ENCODE measurements at places on chromosomes 2 and 18. TPM values are rescaled to one million over a fixed set of nuclear protein-coding genes. Genes with fewer than 3 reads are reported as not detected.

The EXOC6B gene
- total RNA-seq: 19.2 TPM

The CD226 gene
- total RNA-seq: 0.53 TPM

The CD8B gene
- 0.67 TPM for total RNA-seq

The CELF4 gene
- total RNA-seq: 2.2 TPM

The LCT gene
- not detected for total RNA-seq

The FSHR gene
- total RNA-seq: not detected

The CNTNAP5 gene
- total RNA-seq: 0.09 TPM

The NAT8 gene
- total RNA-seq: not detected

The TMEFF2 gene
- total RNA-seq: not detected

The GPAT2 gene
- total RNA-seq: 2.0 TPM

The COL6A3 gene
- 9.7 TPM for total RNA-seq

The SLC4A3 gene
- total RNA-seq: 2.1 TPM

The EFHD1 gene
- 0.31 TPM for total RNA-seq

The LGALSL gene
- total RNA-seq: 5.3 TPM

The GPR35 gene
- 0.56 TPM for total RNA-seq

The AQP12B gene
- total RNA-seq: 113 TPM

The MFSD2B gene
- 0.47 TPM for total RNA-seq

The INHBB gene
- total RNA-seq: 3.6 TPM

The FEV gene
- 0.69 TPM for total RNA-seq

The SALL3 gene
- not detected for total RNA-seq

The UGT1A8 gene
- total RNA-seq: not detected

The RAMP1 gene
- total RNA-seq: 61.5 TPM

The CPSF3 gene
- 12.3 TPM for total RNA-seq

The NPAS2 gene
- total RNA-seq: 27.2 TPM

The PCARE gene
- not detected for total RNA-seq

The CKAP2L gene
- not detected for total RNA-seq

The ALPP gene
- not detected for total RNA-seq

The ZNF804A gene
- 0.09 TPM for total RNA-seq

The ERFE gene
- total RNA-seq: 0.79 TPM

The INO80D gene
- 11.7 TPM for total RNA-seq

The PLEKHH2 gene
- 1.8 TPM for total RNA-seq

The ITGB1BP1 gene
- total RNA-seq: 30.6 TPM

The SERPINB10 gene
- total RNA-seq: not detected

The EFR3B gene
- total RNA-seq: 0.23 TPM

The COPS7B gene
- total RNA-seq: 7.9 TPM

The CCDC121 gene
- total RNA-seq: 1.5 TPM

The STK36 gene
- total RNA-seq: 8.3 TPM

The PTPN18 gene
- total RNA-seq: 42.2 TPM

The SFTPB gene
- total RNA-seq: not detected

The WDR12 gene
- 17.5 TPM for total RNA-seq

The RAX gene
- not detected for total RNA-seq

The CLEC4F gene
- total RNA-seq: 0.12 TPM

The MOGAT1 gene
- total RNA-seq: 0.35 TPM

The IL18RAP gene
- 0.41 TPM for total RNA-seq

The CPLX4 gene
- total RNA-seq: not detected

The SKOR2 gene
- total RNA-seq: not detected

Data from pancreas (tissue), 10 donors.